ENCODE measurements at places on chromosomes 3 and 15. TPM values are rescaled to one million over a fixed set of nuclear protein-coding genes. Genes with fewer than 3 reads are reported as not detected.

The TRIM42 gene
- not detected for polyA plus RNA-seq

The SPINK8 gene
- polyA plus RNA-seq: not detected

- no peak overlapping the region for H3K27ac ChIP-seq
- no peaks in the 10 kb centered on the region for H3K36me3 ChIP-seq
- no peaks in the 10 kb centered on the region for H3K4me1 ChIP-seq
- H3K27me3 ChIP-seq: no peaks in the 10 kb centered on the region
- no peak for DNase-seq
- no peak overlapping the region for H3K4me3 ChIP-seq
These were observed 186.3 kb upstream of the GPR149 start for GRCh38 chr3:154616298-154616697.

DNA sequence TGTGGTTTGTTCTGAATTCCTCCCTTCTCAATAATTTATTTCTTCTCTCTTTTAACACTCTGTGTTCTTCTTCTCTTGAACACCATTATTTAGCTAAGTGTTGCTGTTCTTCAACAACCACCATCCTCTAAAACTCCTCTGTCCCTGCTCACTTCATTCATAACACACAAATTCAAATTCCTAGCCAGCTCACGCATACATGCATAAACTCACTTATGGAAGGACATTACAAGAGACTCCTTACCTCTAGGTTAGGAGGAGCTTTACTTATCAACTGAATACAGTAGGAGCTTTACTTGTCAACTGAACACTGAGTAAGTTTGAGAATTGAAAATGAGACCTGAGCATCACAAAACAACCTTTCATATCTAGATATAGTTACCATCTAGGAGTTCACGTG is 23.6 kb downstream of the MME start:
- no peak overlapping the region for H3K4me3 ChIP-seq
- no peaks in the 10 kb centered on the region for H3K27me3 ChIP-seq
- no peaks in the 10 kb centered on the region for H3K36me3 ChIP-seq
- H3K4me1 ChIP-seq: no peaks in the 10 kb centered on the region
- no peak overlapping the region for H3K27ac ChIP-seq

The ANKUB1 gene
- not detected for polyA plus RNA-seq

GRCh38 chr3:52246728-52247408 is 1.3 kb downstream of the PPM1M start:
- no peaks in the 10 kb centered on the region for H3K27me3 ChIP-seq
- H3K4me3 ChIP-seq: peak overlapping the region; percentile 85
- no peak for DNase-seq
- H3K36me3 ChIP-seq: no peaks in the 10 kb centered on the region
- peak overlapping the region; percentile 71 for H3K27ac ChIP-seq
- H3K4me1 ChIP-seq: peaks cover 40% of the 10 kb centered on the region

The MORC1 gene
- not detected for polyA plus RNA-seq

The AHSG gene
- polyA plus RNA-seq: not detected

DNA sequence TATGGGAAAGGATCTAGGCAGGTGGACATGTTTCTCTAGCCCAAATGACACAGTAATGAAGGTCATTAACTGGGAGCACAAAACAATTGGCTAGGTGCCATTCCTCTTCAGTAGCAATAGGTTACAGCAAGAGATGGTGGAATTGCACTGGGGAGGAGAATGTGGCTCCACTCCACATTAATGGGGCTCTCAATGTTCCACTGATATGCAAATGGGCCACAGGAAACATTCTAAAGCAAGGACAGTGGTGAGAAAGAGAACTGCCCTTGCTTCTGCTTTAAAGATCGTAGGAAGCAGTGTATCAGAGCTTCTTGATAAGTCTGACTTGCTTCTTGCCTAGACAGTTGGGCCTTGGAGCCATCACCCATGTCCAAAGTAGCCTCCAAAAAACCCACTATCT is 271.4 kb upstream of the PPP2R3A start:
- no peaks in the 10 kb centered on the region for H3K4me1 ChIP-seq
- no peaks in the 10 kb centered on the region for H3K27me3 ChIP-seq
- H3K4me3 ChIP-seq: no peak overlapping the region
- no peak overlapping the region for H3K27ac ChIP-seq

GRCh38 chr3:17969985-17970568 is 227.6 kb upstream of the TBC1D5 start:
- no peak for DNase-seq
- H3K4me1 ChIP-seq: no peaks in the 10 kb centered on the region
- H3K27ac ChIP-seq: no peak overlapping the region
- no peak overlapping the region for H3K4me3 ChIP-seq

DNA sequence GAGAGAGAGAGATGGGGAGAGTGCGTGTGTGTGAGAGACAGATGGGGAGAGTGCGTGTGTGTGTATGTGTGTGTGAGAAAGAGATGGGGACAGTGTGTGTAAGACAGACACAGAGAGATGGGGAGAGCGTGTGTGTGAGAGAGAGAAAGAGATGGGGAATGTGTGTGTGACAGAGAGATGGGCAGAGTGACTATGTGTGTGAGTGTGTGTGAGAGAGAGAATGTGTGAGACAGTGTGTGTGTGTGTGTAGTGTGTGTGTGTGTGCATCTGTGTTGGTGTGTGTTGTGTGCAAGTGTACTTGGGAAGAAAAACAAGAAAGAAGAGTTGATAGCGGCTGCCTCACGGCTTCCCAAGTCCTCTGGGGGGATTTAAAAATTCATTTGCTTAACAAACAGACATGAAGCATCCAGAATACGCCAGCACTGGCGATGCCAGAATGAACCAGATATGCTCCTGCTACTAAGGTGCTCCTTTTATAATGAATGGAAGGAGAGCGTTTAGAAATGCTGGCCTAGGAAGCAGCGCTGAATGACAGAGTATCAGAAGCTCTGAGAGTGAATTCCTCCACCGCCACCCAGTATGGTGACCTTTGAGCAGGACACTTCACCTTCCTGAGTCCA is 186.1 kb upstream of the TSC22D2 start:
- DNase-seq: no peak
- H3K27ac ChIP-seq: no peak overlapping the region
- peaks cover 13% of the 10 kb centered on the region for H3K4me1 ChIP-seq
- H3K4me3 ChIP-seq: no peak overlapping the region
- no peaks in the 10 kb centered on the region for H3K36me3 ChIP-seq

The CCR9 gene
- polyA plus RNA-seq: 1.1 TPM

The FGF7 gene
- not detected for polyA plus RNA-seq

- H3K36me3 ChIP-seq: no peaks in the 10 kb centered on the region
- no peaks in the 10 kb centered on the region for H3K4me1 ChIP-seq
- no peaks in the 10 kb centered on the region for H3K27me3 ChIP-seq
- H3K27ac ChIP-seq: no peak overlapping the region
- H3K4me3 ChIP-seq: no peak overlapping the region
These were observed 54.0 kb downstream of the KCNAB1 start for GRCh38 chr3:156174229-156174847.

DNA sequence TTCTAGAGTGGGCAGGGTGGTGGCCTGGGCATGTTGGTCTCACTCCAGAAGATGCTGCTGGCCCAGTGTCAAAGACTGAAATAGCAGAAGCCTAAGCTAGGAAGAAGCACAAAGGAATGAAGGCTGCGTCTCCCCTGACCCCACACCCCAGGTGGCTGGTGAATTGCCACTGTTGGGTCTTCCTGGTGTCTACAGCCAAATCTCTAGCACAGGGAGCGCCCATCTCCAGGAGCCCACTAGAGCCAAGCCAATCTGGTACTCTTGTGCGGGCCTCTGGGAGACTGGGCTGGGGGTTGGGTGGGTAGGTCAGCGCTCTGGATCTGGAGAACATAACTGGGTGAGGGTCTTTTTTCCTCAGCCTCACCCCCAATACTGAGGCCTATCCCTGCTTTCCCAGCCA is 894 bp downstream of the TUSC2 start:
- H3K36me3 ChIP-seq: peaks cover 48% of the 10 kb centered on the region
- DNase-seq: no peak
- peak overlapping the region; percentile 90 for H3K27ac ChIP-seq
- H3K4me1 ChIP-seq: peaks cover 29% of the 10 kb centered on the region
- H3K4me3 ChIP-seq: peak overlapping the region; percentile 30
- H3K27me3 ChIP-seq: no peaks in the 10 kb centered on the region

DNA sequence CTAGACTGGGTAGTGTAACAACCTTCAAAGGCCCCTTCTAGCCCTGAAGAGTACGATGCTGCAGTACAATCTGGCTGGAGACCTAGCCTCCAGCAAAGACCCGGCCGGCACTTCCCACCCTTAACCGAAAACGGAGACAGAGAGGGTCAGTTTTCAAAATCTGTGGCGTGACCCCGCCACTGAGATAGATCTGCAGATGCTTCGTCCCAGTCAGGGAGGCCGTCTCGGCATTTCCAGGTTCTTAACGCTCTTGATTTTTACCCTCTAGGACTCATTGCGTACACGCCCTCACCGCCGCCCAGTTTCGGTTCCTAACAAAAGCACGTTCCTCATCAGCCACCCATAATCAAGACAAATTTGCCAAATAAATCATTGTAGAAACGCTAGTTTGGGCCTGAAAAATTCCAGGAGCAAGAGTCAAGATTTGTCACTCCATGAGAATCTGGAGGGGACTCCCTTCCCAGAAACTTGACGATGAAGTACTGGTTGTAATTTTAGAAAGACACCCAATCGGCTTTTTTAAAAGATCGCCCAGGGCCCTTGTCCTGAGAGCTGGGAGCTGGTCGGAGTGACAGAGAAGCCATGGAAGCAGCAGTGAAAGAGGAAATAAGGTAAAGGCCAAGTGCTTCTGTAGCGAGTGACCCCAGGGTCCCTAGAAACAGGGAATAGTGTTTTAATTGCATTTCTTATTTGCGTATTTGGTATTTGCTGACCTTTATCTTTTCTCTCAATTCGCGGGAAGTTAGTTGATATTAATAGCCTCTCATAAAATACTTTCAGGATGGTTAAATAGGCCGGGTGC is 868 bp upstream of the TMEM87A start:
- peaks cover 26% of the 10 kb centered on the region for H3K4me1 ChIP-seq
- peaks cover 25% of the 10 kb centered on the region for H3K36me3 ChIP-seq
- DNase-seq: peak; percentile 86
- H3K27ac ChIP-seq: peak overlapping the region; percentile 88
- H3K4me3 ChIP-seq: peak overlapping the region; percentile 88

DNA sequence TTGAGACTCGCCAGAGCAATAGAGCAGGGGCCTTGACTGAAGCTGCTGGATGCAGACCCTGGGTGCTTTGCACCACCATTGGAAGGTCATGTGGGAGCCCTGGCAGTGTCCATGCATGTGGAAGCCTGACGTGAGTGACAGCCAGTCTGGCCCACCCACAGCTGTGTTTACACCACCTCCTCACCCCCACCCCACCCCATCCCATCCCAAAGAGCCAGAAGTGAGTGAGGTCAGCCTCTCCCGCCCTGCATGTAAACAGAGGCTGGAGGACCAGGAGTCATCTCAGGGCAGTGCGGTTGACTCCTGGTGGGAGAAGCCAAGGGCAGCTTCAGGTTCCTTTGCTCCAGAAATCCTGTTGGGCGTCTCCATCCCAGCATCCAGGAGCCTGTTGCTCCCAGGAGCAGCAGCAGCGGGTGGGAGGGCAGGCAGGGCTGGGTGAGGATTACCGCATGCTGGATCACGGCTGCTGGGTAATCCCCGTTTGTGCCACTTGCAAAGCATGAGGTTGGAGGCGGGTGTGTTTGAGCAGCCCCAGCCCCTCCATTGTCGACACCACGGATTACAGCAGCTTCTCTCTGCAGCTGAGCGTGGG is 44.6 kb downstream of the CORO2B start:
- H3K4me3 ChIP-seq: no peak overlapping the region
- no peak overlapping the region for H3K27ac ChIP-seq
- H3K27me3 ChIP-seq: no peaks in the 10 kb centered on the region
- H3K4me1 ChIP-seq: peaks cover 32% of the 10 kb centered on the region
- no peaks in the 10 kb centered on the region for H3K36me3 ChIP-seq

- DNase-seq: no peak
- no peaks in the 10 kb centered on the region for H3K36me3 ChIP-seq
- H3K4me1 ChIP-seq: no peaks in the 10 kb centered on the region
- H3K4me3 ChIP-seq: no peak overlapping the region
- no peaks in the 10 kb centered on the region for H3K27me3 ChIP-seq
- no peak overlapping the region for H3K27ac ChIP-seq
These were observed 124.4 kb downstream of the FEZF2 start for GRCh38 chr3:62248734-62249483.

- peaks cover 3% of the 10 kb centered on the region for H3K27me3 ChIP-seq
- no peak overlapping the region for H3K4me3 ChIP-seq
- H3K4me1 ChIP-seq: no peaks in the 10 kb centered on the region
- no peak for DNase-seq
- H3K36me3 ChIP-seq: no peaks in the 10 kb centered on the region
These were observed 60.9 kb upstream of the ITGA11 start for GRCh38 chr15:68492855-68493254.
